ENCODE measurements at places on chromosomes 12 and 14.

DNA sequence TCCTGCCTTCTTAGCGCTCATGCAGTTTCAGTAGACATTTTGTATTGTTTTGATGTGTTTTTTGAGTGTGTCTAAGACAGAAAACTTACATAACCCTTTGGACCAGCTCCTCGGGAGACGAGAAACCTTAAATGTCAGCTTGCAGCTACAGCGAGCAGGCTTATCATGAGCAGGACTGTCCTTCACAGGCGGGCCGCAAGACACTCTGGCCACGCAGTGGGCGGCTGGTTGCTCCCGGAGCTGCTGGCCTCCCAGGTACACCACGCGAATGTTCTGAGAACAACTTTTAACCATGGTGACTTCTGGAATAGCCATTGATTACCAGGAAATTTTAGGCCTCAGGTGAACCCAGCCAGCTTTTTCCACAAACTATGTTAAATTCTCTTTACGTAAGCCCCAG is 164.1 kb upstream of the DIO3 start:
- DNase-seq: no peak

- no peak for DNase-seq
Measured at GRCh38 chr14:35353409-35354172, 51.0 kb downstream of the NFKBIA start.

DNA sequence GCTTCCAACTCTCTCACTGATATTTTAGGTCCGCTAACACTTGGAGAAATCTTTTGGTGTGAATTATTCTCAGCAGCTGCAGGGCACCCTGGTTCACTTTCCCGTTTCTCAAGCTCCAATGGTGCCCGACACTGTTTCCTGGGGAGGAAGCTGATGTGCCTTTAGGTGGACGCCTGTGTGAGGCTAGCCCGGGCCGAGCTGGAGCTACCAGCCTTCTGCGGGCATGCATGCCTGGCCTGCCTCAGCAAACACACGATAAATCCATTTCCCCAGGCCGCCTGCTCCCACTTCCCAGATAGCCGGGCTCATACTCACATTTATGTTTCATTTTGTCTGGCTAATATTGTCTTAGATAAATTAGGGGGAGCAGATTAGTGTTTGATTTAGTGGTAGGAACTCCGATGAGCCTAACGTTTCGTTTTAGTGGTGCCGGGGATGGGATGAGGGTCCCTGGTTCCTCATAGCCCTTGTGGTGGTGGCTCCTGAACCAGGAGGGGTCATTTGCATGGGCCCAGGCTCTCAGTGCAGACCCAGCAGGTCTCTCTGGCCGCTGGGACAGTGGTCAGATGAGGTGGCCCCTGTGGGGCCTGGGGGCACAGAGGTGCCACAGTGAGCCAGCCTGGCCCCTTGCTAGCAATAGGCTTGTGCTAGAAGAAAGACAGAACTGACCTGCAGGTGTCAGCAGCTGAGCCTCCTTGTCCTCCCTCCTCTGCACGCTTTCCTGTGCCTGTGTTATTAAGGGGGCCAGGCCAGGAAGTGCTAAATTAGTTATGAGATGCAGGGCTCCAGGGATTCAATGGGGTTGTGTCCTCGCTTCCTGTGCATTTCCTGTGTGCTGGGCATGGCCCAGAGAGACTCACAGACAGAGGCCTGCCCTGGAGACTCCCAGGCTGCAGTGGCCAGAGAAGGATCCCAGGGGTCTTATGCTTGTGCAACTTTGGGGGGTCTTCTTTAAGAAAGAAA is 88.3 kb downstream of the KIF26A start:
- no peak for DNase-seq

GRCh38 chr14:53883739-53884138 is 72.9 kb downstream of the BMP4 start:
- no peak for DNase-seq

GRCh38 chr14:95173518-95173917 is 16.2 kb upstream of the DICER1 start:
- no peak for DNase-seq

DNA sequence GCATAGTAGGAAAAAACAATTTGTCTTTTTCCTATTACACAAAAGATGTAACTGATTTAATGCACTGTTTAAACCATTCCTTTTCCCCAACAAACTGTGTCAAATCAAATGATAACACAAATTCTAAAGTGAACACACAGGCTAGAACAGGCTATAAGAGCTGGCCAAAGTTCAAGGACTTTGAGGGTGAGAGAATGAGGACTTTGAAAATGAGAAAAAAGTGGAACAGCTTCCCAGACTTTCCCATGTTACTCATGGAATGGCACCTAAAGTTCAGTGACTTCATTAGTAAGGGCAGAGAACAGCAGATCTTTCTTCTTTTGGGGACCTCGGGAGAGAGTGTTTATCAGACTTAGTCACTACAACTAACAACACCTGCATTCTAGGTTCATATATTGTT is 22.6 kb downstream of the TMEM253 start:
- DNase-seq: no peak

DNA sequence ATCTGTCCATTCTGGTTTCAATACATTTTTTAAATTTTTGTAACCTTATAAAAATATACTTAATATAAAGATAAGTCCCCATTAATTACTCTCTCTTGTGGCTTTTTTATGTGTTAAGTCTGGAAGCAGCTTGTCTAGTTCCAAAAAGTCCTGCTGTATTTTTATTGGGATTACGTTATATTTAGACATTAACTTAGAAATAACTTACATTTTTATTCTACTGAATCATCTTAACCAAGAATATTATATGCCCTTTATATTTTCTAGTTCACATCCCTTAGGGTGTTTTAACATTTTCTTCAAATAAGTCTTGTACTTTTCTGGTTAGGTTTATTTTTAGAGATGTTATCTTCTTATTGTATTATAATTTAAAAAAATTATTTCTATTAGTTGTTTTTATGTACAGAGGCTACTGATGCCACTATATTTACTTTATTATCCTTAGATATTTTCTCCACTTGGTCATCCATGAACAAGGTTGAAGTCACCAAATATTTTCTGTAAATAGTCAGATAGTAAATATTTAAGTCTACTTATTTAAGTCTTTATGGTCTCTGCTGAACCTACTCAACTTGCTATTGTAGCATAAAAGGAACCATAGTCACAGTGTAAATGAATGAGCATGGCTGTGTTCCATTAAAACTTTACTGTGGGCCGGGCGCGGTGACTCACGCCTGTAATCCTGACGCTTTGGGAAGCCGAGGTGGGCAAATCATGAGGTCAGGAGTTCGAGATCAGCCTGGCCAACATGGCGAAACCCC is 132.4 kb upstream of the NEDD1 start:
- no peak for DNase-seq

DNA sequence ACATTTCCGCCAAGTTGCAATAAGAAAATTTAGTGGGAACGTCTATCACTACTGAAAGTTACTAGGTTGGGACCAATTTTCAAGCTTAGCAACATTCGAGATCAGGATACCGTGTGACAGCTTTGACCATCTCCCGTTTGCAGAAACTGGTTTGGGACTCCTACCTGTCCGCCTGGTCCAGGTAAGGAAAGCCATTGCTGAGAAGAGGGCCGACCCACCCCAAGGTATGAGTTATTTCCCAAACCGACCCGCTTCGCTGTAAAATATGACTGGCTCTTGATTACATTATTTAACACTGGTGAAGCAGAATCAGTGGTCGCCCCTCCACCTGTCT is 271 bp downstream of the DNAI7 start:
- DNase-seq: no peak
